ENCODE measurements at places on chromosomes 1 and 21.

DNA sequence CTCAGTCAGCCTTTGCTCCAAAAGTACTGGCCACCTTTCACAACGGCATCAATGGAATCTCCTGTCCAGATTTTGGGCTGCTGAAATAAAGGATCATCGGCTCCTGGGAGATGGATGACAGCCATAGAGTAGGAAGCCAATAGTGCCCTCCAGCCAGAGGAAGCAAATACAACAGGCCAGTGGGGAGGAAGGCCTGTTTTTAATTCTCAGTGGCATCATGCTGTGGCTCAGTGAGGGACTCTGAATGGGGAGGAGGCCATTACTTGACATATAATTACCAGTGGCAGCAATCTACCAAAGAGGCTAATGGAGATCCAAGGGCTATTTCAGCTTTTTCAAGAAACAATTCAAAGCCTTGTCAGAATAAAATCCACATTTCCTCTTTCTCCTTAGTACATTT is 26.7 kb downstream of the COLGALT2 start:
- DNase-seq = no peak

- DNase-seq = no peak
Observed at GRCh38 chr1:21855257-21856096, 43.4 kb downstream of the LDLRAD2 start.

- no peak for DNase-seq
Observed at GRCh38 chr21:28294051-28294450, 698.6 kb downstream of the LTN1 start.

- no peak for DNase-seq
Observed at GRCh38 chr1:33653226-33653625, 180.8 kb downstream of the ZSCAN20 start.

GRCh38 chr1:7373876-7374562 is 397.1 kb upstream of the VAMP3 start:
- DNase-seq = no peak

DNA sequence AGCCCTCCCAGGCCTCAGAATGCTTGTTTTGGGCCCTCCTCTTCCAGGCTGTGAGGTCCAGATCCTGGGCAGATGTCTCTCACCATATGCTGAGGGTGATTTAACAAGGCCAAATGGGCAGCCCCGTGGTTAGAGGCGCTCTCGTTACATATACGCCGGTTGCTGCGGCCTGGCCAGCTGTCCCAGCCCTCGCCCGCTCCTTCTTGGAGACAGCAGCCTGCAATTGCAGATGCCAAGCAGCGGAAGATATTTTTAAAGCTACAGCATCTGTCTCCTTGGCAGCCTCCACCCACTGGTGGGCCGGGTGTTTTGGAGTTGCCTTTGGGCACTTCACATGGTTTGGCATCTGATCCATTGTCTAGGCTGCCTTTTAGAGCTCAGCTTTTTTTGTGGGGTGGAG is 178.8 kb upstream of the NFIA start:
- DNase-seq = no peak

All from effector CD8-positive, alpha-beta T cell (primary cell).